Pons (tissue), 1 donor: ENCODE measurements at places on chromosomes 4 and X.

- DNase-seq = no peak
Observed at GRCh38 chr4:122038896-122039295, 87.0 kb upstream of the TRPC3 start.

DNA sequence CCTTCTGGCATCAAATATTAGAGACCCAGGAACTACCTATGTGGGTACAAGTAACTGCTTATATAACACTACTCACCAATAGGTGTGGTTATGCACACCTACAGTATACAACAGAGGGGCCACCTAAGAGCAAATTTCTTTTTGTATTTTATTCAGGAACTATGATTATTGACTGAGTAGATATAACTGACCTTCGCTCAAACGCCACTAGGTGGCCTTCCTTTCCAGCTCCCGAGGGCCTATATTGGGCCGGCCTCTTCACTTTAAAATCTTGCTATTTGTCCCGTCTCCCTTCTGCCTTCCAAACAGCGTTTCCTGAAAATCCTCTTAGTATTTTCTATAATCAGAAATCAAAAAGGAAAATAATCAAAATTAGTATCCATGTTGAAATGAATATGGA is 19.9 kb upstream of the PABPC5 start:
- no peak for DNase-seq

GRCh38 chr4:100872811-100873210 is 355.0 kb upstream of the EMCN start:
- no peak for DNase-seq

- DNase-seq = no peak
Observed at GRCh38 chr4:53040851-53041250, 178.7 kb downstream of the RASL11B start.

GRCh38 chr4:86972997-86973396 is 38.2 kb downstream of the AFF1 start:
- DNase-seq = no peak

DNA sequence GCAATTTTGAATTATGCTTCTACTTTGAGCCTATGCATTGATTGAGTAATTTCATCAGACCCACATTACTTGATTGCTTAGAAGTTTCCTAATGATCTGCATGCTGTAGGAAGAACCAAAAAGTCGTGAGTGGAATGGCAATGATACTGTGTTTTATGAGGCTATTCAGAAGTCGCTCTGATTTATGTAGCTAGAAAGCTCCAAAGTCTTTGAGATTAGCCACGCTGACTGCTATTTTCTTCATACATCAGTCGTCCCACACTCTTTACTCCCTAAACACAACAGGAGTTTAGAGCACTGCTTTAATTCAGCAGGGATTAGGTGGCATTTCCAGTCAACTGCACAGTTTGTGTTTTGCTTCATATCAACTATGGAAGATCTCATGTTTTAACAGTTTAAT is 4.1 kb downstream of the GRID2 start:
- DNase-seq = peak; percentile 64

- DNase-seq = no peak
Observed at GRCh38 chr4:39157520-39157919, 24.8 kb upstream of the WDR19 start.
